ENCODE measurements at places on chromosomes 7 and 10.

DNA sequence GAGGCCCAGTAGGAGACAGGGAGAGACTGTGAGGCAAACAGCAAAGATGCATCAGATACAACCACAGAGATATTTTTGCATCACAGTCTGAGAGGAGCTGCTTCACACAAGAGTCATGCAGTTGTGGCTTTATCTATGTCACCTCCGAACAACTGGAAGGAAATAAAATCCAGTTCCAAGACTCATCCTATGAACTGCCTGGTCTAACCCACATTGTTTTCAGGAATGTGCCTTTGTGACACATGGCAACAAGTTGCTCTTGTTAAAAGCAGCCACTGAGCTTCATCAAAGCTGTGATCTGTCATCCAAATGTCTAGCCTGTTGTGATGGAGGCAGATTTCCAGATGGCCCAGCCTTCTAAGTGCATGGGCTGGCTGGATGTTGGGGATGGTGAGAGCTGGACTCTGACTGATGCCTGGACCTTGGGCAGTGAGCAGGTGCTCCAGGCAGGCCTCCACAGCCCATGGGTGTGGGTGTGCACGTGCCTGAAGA, 255.0 kb downstream of the BMPER start:
- no peak for DNase-seq

- no peak for DNase-seq
Measured at GRCh38 chr7:89023877-89024276, 228.3 kb upstream of the TEX47 start.

DNA sequence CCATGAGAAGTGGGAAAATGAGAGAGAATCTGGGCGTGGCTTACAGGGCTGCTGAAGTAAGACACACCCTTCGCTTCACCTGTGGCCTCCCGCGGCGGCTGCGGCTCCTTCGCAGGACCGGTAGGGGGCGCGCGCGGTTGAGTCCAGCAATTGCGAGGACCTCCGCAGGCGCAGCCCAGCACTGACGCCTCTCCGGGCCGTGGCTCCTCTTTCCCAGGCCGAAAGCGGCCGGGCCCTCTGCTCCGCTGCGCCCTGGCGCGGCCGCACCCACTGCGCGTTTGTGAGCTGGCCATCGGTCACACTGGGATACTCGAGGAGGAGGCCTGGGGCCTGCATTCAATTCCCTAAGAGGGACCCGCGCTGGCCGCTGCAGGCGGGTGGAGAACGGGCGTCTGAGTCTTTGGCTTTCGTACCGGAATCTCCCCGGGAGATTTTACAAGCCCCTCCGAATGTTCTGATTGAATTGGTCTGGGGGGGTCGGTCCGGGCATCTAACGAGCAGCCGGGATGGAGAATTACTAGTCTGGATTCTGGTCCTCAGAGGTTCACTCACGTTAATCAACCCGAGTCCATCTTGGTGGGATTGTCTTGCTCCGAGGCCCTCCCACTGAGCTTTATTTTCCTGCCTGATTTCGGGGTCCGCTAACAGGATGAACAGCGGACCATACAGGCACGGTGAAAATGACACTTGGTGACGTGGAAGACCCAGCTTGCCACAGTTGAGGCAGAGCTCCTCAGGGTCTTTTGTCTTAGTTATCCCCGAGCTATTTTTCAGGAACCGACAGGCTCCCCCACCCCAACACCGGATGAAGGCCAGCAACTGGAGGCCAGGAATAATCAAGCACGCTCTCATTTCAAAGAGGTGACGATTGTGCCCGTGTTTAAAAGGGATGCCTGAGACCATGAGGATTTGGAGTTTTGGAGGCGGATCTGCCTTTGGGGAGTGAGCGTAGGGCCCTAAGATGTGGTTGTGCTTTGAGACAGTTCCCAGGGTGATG, at the start of gene LRRD1:
Gene LRRD1, minus strand, starts transcription at position 215 of the 997 bp plus-strand sequence. CDS start 13,940 bp downstream, outside the sequence.
- DNase-seq: peak; percentile 80

- no peak for DNase-seq
Measured at GRCh38 chr7:50651271-50651989, 86.2 kb upstream of the DDC start.

DNA sequence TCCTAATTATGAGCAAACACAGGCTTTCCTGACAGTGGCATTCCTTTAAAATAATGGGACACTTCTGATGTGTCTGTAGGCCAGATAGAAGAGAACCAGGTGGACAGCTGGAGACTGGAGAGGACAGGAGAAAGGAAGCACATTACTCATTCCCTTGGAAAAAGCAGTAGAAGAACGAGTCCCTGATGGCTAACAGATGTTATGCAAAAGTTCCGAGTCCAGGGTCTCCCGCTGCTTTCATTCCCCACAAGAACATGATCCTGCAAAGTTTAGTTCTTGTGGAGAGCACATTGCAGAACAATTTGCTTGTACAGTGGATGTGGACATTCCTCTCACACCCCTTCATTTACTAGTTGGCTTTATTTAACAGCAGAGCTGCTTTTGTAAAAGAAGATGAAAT, 137.6 kb downstream of the GPAM start:
- DNase-seq: no peak

DNA sequence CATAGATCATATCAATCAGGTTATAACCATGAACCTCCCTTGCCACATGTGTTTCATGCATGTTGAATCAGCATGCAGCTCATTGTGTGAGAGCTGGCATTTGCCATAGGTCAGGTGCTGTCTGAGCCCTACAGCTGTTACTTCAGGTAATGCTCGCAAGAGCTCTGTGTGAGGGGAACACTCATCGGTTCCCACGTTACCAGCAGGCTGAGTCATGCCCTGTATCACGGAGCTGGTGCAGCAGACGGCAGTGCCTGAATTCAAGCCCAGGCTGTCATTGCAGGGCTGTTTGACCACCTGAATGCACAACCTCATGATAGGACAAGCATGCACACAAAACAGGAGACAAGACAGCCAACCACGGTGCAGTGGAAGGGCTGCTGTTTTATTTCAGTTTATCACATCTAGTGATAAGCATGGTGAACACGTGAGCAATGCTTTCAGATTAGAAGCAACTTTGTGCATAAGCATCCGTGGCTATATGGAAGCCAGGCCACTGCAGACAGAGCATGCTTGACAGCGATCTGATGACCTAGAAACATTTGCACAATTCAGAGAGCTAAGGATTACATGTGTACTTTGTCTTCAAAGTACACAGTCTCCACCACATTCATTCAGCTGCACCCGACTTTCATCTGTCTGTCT, 56.4 kb upstream of the PFKP start:
- no peak for DNase-seq

- DNase-seq: no peak
Measured at GRCh38 chr7:93851536-93851935, 39.0 kb downstream of the TFPI2 start.

DNA sequence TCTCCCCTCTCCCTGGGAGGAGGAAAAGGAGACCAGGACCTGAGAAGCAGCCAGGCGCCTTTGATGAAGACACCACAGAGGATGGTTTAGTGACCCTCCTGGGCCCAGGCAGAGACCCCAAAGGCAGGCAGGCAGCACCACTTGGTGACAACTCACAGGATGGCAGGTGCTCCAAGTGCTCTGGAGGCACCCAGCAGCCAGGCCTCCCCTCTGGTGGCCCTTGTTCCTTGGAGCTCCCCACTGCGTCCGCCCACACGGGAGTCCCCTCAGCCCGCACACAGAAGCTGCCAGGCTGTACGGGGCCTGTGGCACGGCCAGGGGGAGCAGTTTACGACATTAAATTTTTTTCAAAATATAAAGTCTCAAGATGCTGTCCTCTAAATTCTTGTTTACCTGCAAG, 607.1 kb upstream of the FOXK1 start:
- no peak for DNase-seq

DNA sequence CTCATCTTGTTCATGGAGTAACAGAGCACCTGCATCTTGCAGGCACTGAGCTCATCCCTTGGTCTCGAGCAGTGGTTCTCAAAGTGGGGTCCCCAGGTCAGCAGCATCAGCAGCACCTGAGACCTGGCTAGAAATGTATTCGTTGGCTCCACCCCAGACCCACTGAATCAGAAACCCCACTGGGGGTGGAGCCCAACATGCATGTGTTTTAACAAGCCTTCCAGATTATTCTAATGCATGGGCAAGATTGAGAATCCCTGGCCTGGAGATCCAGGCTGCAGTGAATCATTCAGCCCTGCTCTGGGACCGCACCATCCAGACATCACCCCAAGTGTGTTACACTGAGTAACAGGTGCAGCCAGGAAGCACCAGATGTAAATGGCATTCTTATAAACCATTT, 85.1 kb upstream of the PPIF start:
- DNase-seq: no peak

DNA sequence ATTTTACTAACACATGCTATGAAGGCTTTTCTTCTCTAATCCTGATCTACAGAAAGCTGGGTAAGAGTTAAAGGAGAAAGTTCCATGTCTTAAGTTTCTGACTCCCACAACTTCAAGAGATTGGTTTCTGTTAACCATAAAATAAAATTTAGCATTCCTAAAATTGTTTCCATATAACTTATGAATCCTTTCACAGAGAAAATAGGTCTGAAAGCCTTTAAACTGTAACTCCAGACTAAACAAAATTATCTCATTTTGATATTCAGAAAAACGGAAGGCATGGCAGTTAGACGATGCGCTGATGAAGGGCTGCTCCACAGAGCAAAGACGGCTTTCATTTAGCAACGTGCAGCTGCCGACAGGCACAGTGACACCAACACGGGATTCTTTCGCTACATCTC, 133.3 kb downstream of the SLC25A13 start:
- no peak for DNase-seq

GRCh38 chr7:117152213-117153007, 170.4 kb downstream of the WNT2 start:
- no peak for DNase-seq

GRCh38 chr7:104805449-104806317, 208.3 kb upstream of the KMT2E start:
- DNase-seq: peak; percentile 69

GRCh38 chr10:49752584-49752983, 9.5 kb downstream of the OGDHL start:
- DNase-seq: no peak

DNA sequence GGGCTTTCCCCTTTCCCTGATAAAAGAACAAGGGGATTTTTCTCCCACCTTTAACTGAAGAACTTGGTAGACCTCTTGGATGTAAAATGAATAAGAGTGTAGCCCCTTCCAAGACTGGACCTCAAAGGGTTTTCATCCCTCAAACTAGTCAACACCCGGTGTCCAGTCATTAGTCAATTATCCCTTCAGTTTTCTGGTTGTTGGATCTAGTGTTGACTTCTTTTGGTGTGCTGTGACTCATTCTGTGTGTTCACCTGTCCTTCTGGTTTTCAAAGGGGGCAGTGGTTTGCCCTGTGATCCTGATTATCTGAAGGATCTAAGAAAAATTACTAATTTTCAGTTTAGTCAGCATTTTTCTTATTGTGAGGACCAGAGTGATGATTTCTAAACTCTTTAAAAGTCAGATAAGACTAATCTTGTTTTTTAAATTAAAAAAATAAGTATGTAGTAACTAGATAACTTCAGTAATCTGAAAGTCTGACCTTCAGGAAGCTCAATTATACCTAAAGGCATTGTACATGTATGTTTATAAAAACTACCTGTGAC, 583.5 kb downstream of the CNTNAP2 start:
- no peak for DNase-seq

DNA sequence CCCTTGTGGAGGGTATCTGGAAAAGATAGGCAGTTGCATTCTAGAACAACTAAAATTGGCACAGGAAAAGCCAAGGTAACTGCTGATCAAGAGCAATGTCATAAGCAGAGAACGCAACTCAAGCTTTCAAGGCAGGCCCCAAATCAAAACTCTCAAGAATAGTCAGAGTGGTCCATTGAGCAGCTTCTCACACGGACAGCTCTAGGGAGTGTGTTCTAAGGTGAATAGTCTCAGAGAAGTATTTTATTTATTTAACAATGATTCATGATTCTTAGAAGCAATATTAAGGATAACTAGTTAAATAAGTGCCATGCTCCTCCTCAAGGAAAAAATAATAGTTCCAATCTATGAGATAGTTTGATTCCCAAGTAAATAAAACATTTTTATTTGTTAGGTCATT, 83.0 kb downstream of the COL28A1 start:
- no peak for DNase-seq

- no peak for DNase-seq
Measured at GRCh38 chr10:46223626-46224413, 63.0 kb upstream of the ANTXRL start.

DNA sequence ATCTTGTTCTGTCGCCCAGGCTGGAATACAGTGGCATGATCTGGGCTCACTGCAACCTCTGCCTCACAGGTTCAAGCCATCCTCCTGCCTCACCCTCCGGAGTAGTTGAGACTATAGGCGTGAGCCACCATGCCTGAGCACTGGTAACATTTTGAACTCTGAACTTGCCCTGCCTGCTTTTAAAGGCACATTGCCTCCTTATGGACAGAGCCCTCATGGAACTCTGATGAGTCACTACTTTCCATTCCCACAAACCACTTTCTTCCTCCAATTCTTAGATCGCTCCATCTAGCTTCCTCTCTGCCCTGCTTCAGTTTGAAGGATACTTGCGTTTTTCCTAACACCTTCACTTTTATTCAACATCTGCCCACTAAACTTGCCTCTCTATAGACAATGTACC, 38.1 kb downstream of the PRPS1L1 start:
- DNase-seq: no peak

- DNase-seq: no peak
Measured at GRCh38 chr10:191703-192518, 56.7 kb downstream of the ZMYND11 start.
